ENCODE measurements at places on chromosomes 5 and 9. TPM values are rescaled to one million over a fixed set of nuclear protein-coding genes. Genes with fewer than 3 reads are reported as not detected.

DNA sequence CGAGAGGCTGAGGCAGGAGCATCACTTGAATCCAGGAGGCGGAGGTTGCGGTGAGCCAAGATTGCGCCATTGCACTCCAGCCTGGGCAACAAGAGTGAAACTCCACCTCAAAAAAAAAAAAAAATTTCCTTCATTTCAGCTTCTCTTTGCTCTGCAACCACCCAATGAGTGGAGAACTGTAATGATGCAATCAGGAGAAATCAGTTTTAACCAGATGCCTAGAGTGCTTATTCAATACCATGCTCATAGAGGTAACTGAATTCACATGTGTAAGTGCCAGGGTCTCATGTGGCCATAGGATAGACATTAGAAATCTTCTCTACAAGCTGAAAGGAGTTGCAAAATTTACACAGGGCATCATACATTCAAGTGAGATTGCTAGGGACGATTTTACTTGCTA lies 70.6 kb downstream of the HMHB1 start:
- DNase-seq: no peak

DNA sequence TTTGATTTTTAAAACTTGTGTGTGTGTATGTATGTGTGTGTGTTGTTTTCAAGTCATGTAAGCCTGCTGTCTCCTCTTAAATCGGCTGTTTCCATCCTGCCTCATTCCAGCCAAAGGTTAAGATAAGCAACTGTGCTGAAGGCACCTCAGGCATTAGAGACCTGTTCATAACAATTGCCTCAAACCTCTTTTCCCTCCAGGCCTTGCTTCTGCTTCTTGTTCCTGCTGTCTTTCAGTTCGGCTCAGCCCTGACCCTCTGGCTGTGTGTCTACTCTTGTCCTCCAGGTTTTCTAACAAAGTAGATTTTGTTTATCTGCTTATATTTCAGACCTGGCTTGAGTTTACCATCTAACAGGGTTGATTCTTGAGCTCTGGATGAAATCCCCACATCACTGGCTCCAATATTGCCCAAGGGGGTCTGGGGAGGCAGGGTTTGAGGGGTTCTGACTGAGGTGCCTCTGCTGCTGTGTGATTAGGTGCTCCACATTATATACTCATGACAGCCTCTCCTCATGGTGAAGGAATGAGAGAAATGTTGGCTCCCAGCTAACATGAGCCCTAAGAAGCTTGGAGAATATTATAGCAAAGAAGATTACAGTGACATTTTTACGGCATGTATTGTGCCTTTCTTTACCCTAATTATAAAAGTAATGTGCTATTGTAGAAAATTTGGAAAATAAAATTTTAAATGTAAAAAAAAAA lies 229.7 kb upstream of the PIK3R1 start:
- no peak for DNase-seq

GRCh38 chr5:74885170-74885569 lies 19.0 kb upstream of the FAM169A start:
- DNase-seq: no peak

- DNase-seq: no peak
These were observed 274.3 kb downstream of the CDH18 start for GRCh38 chr5:19713740-19714139.

DNA sequence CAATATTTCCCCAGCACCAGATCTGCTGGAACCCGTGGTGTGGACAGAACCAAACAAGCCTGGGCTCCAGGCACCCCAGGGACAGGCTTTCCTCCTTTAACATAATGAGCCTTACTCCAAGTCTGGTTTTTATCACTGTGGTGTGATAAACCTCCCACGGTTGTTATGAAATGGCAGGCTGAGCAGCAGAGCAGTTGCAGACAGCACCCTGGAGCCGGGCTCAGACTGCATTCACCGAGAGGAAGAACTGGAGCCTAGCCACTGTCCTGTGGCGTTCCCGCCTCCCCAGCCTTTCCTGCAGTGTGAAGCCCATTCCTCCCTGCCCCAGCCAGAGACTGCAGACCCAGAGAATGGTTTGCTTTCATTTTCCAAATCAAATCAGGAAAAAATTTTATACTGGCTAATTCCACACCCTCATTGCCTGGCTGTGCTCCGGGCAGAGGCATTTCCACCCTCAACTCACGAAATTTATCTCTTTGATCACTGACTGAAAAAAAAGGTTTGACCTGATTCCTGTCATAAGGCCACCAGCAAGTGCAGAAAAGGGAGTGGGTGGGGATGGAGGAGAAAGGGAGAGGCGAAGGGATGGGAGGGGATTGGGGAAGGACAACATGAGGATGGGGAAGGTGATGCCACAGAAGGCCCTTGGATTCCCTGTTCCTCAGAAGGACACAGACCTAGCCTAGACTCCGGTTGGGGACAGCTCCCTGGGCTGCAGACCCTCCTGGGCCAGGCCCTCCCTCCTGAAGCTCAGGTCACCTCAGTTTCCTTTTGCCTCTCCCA lies 18.9 kb downstream of the IPPK start:
- DNase-seq: no peak

EPB41L4B gene
- total RNA-seq: 3.8 TPM

Data from gastrocnemius medialis (tissue), 4 donors.